ENCODE measurements at places on chromosomes 16 and 17.

- no peak for DNase-seq
Observed at GRCh38 chr16:46812781-46813540, 18.0 kb downstream of the C16orf87 start.

GRCh38 chr17:259341-259976 is 78.0 kb upstream of the DOC2B start:
- DNase-seq: no peak

DNA sequence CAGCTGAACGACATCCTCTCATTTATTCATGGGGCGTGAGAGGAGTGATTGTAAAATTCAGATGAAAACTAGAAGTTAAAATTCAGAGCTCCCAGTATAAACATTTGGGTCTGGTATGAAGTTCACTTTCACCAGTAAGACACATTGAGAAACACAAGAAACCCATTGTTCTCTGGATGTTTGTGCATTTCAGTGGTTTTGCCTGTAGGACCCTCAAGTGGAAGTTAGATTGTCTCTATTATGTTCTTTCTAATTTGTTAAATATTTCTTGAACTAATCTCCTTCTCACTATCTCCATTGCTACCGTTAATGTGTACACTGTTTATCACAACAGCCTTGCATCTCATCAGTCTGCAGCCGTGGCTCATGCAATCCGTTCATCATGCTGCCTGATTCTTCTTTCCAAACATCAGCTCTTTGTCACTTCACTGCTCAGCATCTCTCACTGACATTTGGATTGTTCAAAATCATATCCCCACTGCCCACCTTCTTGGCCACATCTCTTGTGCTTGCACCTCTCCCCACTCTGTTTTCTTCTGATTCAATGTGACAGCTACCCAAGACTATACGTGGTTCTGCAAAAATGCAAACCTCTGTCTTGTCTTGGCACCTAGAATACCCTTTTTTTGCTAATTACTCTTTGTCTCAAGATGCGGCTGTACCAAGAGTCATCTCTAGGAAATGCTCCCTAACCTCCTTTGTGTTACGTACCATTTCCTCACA is 49.5 kb downstream of the HLF start:
- DNase-seq: no peak

DNA sequence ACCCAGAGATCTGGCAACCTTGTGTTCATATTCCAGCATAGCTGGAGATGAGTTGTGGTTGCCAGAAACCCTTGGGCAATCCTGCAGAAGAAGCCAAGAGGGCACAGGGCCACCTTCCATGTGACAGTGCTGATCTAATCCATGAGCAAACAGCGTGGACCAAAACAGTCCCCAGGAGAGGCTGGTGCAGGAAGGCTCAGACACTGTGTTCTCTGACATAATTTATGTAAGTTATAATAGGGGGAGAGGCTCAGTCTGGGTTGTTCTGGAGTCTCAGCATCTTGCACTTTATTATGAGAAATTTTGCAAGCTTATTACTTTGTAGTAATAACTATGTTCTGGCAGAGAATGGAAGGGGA is 273.9 kb downstream of the HAPSTR1 start:
- no peak for DNase-seq

- DNase-seq: no peak
Observed at GRCh38 chr16:23501291-23501690, 9.0 kb downstream of the GGA2 start.

GRCh38 chr16:17225541-17225940 is 245.2 kb downstream of the XYLT1 start:
- no peak for DNase-seq

GRCh38 chr16:73287859-73288405 is 240.0 kb upstream of the ZFHX3 start:
- DNase-seq: no peak

- no peak for DNase-seq
Observed at GRCh38 chr16:85323961-85324253, 211.6 kb upstream of the CIBAR2 start.

DNA sequence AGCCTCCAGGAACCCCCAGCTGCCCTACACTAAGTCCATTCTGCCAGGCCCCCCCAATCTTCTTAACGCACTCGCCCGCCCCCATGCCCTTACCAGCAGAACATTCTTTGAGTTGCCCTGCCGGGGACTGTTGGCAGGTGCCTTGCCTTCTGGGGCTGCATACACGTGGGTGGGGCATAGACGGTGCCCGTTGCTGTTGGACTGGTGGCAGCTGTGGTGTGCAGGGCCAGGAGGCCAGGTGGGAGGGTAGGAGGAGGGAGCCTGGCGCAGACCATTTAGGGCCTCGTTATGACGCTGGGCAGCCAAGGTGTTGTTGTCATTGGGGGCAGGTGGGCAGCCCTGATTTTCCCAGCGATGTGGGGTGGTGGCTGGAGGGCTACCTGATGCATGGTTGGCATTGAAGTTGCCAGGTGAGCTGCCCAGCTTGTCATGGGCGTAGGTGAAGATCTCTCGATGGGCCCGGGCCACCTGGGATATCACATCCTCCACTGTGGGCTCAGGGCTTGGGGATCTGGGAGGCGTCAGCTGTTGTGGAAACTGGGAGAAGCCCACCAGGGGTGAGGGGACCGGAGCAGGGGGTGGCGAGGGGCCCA is 4.9 kb downstream of the NR1D1 start:
- DNase-seq: no peak

DNA sequence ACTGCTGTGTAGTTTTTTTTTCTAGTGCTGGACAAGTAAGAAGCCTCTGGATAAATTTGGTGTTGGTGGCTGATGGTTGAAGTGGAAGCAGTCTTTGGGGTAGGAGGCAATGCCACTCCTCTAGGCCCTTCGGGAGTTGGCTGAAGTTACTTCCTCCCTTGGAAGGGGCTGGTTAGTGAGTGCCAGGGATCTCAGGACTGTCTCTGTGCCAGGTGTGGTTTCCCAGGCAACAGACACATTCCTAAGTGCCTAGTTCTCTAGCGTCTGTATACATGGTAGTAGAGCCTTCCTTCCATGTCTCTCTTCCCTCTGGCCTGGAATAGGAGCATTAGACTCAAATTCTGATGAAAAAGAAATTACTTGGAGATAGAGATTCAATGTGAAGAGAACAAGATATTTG is 15.3 kb downstream of the TMEM98 start:
- no peak for DNase-seq

GRCh38 chr16:49495596-49496355 is 122.2 kb downstream of the C16orf78 start:
- no peak for DNase-seq

DNA sequence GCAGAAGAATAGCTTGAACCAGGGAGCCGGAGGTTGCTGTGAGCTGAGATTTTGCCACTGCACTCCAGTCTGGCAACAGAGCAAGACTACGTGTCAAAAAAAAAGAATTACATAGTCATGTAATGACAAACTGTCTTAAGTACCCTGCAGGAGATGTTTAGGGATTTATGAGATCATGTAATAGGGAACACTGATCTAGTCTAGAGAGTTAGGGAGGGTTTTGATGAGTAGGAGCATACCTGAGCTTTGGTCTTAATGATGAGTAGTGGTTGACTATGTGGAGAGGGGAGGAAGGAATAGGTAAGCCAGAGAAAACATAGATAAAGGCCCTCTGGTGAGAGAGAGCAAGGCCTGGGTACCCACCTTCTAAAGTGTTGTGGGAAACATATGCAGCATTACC is 30.1 kb upstream of the NF1 start:
- no peak for DNase-seq

DNA sequence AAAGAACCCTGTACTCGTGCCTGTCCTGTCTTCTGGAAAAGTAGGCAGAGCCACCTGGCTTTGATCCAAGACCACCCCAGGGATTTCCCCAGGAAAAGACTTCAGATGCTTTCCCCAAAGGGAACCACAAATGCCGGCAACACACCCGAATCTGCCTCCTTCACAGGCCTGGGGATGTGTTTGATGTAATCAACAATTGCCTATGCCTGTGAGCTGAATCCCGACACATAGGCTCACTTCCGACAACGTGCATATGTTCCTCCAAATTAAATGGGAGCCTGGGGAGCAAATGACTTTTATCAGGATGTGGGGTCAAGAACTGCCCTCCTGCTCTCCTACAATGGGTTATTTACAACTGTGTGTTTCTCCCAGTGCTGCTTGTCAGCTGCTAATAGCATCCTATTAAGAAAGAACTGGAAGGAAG is 535.2 kb upstream of the CDH11 start:
- no peak for DNase-seq

GRCh38 chr16:35532576-35532975 is 2073.2 kb downstream of the TP53TG3F start:
- no peak for DNase-seq

GRCh38 chr17:44087319-44087718 is 16.8 kb downstream of the G6PC3 start:
- no peak for DNase-seq

GRCh38 chr17:2808367-2809335 is 12.4 kb downstream of the RAP1GAP2 start:
- DNase-seq: no peak

DNA sequence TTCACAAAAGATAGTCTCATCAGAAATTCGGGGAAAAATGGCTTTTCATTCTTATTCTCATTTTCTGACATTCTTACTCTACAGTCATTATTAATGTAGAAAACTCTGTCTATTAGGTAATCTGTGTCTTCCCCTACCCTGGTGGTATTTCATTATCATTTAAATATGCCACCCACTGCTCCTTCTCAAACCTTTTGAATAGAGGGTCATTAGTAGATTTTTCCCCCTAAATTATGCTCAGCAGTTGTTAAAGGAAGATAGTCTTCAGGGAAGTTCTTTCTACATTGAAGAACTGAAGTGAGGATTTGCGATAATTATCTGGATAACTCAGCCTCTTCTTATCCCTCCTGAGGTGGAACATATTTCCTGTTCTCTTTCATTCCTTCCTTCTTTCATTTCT is 989.5 kb upstream of the RBFOX1 start:
- no peak for DNase-seq

DNA sequence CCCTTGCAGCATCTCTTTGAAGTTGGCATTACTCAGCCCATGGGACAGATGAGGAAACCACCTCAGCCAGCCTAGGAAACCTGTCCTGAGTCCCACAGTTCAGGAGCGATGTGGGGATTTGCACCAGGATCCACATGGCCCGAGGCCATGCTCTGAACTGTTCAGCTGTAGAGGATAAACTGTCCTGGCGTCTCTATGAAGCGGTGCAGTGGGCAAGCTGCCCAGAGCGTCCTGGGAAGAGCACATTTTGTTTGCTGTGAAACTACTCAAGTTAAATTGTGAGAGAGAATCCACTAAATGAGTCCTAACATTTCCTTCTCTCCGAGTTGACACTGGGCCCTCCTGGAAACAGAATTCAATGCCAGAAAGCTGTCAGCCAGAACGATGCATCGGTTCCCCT is 276.6 kb upstream of the TNRC6C start:
- DNase-seq: no peak

DNA sequence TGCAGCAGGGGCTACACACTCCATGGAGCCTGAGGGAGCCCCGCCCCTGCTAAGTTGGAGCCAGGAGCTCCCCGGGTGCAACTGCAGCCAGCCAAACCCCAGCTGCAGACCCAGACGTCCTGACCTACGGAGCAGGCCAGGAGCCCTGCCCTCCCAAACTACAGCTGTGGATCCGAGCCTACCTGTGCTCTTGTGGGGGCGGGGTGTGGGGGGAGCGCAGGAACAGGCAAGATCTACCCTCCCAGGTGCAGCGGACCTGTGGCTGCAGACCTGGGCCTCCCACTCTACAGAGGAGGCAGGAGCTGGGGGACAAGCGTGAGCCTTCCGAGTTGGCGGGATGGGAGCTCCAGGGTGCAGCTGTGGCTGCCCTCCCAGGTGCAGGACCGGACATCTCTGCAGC is 29.7 kb upstream of the MYLK3 start:
- no peak for DNase-seq

DNA sequence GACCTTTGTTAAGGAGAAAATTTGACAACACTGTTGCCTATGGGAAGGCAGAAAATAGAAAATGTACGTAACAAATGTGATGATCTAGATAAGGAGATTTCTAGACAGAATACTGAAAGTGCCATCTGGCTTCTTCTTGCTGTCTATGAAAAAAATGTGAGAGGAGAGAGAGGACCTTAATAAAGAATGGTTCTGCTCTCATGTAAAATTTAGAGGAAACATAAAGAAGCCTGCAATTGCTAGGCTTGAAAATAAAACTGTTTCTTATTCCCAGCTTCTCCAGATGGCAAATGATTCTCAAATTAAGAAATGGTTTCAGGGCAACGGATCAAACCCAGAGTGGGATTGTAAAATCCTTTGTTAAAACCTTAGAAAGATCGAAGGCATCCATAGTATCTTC is 128.5 kb downstream of the CDK5R1 start:
- no peak for DNase-seq

GRCh38 chr16:23245268-23245667 is 56.8 kb upstream of the SCNN1B start:
- DNase-seq: no peak

GRCh38 chr16:86343027-86343795 is 167.1 kb upstream of the FOXF1 start:
- no peak for DNase-seq

- no peak for DNase-seq
Observed at GRCh38 chr16:20871258-20871657, 28.9 kb downstream of the DCUN1D3 start.

Measured in central memory CD8-positive, alpha-beta T cell (primary cell).